ENCODE measurements at places on chromosomes 7 and 10. TPM values are rescaled to one million over a fixed set of nuclear protein-coding genes. Genes with fewer than 3 reads are reported as not detected.

DNA sequence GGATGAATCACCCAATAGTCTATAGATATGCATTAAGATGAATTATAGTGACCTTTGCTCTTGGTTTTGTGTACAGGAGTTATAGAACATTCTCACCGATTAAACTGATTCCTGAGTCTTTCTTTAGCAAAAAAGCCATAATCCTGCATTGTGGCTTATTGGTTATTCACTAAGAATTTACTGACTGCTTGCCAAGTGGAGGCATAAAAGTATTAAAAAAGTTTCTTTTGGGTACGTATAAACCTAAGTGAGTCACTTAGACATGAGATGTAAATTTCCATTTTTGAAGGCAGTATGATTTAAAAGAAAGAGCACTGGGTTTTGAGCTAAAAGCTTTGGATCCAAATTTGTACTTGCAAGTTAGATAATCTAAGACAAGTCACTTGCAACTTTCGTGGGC, 100.7 kb downstream of the CDK6 start:
- peaks cover 21% of the 10 kb centered on the region for H3K4me1 ChIP-seq
- no peaks in the 10 kb centered on the region for H3K36me3 ChIP-seq
- DNase-seq = no peak
- H3K27ac ChIP-seq = no peak overlapping the region

- H3K36me3 ChIP-seq = no peaks in the 10 kb centered on the region
- H3K4me3 ChIP-seq = no peak overlapping the region
- H3K27me3 ChIP-seq = no peaks in the 10 kb centered on the region
Observed at GRCh38 chr7:107479303-107479702, 9.4 kb downstream of the GPR22 start.

GRCh38 chr10:11713186-11713743, 28.9 kb upstream of the ECHDC3 start:
- no peak overlapping the region for H3K27ac ChIP-seq
- no peaks in the 10 kb centered on the region for H3K27me3 ChIP-seq
- H3K4me3 ChIP-seq = no peak overlapping the region
- no peaks in the 10 kb centered on the region for H3K36me3 ChIP-seq

- H3K4me1 ChIP-seq = peaks cover 25% of the 10 kb centered on the region
- no peaks in the 10 kb centered on the region for H3K36me3 ChIP-seq
- no peaks in the 10 kb centered on the region for H3K27me3 ChIP-seq
- no peak overlapping the region for H3K27ac ChIP-seq
Observed at GRCh38 chr10:30579574-30579973, 50.0 kb downstream of the LYZL2 start.

DNA sequence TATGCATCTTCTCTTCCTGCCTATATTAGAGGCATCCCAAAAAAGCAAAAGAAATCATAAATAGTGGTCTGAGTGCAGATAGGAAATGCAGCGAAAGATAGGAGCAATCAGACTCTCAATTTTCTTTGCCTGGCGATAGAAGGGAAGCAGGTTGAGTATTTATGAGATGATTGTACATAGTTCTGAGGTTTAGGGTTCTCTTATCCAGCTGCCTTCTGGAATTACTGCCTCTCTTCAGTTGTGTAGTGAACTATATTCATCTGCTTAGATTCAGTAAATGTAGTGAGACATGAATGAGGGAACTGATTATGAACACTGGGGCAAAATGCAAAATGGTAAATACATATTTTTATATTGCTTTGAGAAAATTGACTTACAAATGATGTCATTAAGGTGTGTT, 93.0 kb upstream of the CYP26C1 start:
- no peak overlapping the region for H3K4me3 ChIP-seq
- H3K27me3 ChIP-seq = no peaks in the 10 kb centered on the region
- H3K36me3 ChIP-seq = peaks cover 17% of the 10 kb centered on the region
- no peaks in the 10 kb centered on the region for H3K4me1 ChIP-seq
- no peak for DNase-seq

DNA sequence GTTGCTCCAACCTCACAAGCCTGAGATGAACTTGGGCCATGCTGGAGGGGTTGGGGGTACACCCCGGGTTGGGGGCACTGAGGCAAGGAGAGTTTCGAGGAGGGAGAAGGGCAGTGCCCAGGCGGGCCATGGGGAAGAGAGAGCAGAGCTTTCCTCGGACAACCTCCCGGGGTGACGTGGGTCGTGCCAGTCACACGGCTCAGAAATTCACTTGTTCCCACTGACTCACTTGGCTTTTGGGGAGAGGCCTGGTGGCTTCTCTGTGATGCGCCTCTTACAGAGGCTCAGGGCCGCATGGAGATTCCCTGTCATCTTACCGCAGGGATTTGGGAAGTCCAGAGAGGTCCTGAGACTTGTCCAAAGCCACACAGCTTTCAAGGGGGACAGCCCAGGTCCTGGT, 2.9 kb downstream of the LAT2 start:
- peaks cover 10% of the 10 kb centered on the region for H3K4me1 ChIP-seq
- H3K27me3 ChIP-seq = no peaks in the 10 kb centered on the region
- no peak overlapping the region for H3K4me3 ChIP-seq

SLIT1 gene
- total RNA-seq = 0.42 TPM

IDI2 gene
- total RNA-seq = not detected
